ENCODE measurements at places on chromosomes 7 and 10.

DNA sequence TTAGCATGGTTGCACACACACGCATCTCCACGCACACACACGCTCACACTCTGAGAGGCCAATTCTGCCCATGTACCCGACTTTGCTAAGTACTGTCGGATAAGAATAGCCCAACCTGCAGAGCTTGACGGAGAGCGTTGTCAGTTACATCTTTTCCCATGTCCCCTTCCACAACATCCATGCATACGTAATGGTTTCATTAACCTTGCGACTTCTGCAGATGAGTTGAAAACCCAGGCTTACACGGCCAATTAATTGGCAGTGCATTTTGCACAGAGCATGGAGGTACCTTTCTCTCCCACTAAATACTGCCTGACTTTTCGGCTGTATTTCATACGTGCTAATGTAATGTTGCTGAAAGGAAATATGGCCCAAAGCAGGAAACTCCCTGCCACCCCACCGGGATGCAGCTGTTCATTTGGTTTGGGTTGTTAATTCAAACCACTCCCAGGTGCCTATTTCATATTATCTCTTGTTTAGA, 291.2 kb upstream of the HABP2 start:
- DNase-seq, result no peak

GRCh38 chr7:42790196-42790595, 121.7 kb downstream of the C7orf25 start:
- no peak for DNase-seq

GRCh38 chr10:97687785-97688781, 1.0 kb upstream of the AVPI1 start:
- peak; percentile 6 for DNase-seq

- DNase-seq, result no peak
These were observed 177.1 kb upstream of the TRIM24 start for GRCh38 chr7:138282997-138283396.

DNA sequence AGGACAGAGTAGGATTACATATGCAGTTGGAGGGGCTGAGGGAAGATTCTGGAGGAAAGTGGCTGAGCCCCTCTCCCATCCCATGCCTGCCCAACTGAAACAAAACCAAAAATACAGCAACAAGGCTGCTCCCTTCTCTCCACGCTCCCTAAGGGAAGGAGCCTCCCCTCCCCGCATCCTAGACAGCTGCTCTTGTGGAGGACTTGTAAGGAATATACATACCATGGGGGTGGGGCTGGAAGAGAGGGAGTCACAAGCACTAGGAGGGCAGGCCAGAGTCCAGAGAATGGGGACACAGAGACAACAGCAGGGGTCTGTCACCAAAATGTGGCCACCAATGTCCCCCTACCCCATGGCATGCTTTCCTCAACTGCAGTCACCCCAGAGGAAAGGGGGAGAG, 13.2 kb downstream of the LDB1 start:
- no peak for DNase-seq

- no peak for DNase-seq
These were observed 270.7 kb downstream of the SEMA3D start for GRCh38 chr7:84916161-84916560.

DNA sequence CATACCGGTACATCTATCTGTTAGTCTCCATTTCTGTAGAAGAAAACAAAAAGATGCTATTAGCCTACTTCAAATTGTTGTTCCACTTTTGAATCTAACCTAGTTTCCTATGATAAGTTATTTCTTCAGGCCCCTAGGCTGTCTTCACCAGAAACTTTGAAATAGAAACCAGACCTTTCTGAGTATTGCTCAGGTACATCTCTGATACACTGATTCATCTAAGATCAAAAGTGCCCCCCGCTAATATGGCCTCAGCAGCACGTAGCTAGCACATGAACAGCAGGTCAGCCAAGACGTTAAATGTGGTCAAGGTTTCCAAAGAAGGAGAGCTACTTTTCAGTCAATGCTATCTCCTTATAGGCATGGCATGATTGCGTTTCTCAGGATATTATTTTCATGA, 23.6 kb downstream of the CTAGE6 start:
- no peak for DNase-seq

- DNase-seq, result no peak
These were observed 35.5 kb downstream of the PPP1R3C start for GRCh38 chr10:91597197-91597881.

DNA sequence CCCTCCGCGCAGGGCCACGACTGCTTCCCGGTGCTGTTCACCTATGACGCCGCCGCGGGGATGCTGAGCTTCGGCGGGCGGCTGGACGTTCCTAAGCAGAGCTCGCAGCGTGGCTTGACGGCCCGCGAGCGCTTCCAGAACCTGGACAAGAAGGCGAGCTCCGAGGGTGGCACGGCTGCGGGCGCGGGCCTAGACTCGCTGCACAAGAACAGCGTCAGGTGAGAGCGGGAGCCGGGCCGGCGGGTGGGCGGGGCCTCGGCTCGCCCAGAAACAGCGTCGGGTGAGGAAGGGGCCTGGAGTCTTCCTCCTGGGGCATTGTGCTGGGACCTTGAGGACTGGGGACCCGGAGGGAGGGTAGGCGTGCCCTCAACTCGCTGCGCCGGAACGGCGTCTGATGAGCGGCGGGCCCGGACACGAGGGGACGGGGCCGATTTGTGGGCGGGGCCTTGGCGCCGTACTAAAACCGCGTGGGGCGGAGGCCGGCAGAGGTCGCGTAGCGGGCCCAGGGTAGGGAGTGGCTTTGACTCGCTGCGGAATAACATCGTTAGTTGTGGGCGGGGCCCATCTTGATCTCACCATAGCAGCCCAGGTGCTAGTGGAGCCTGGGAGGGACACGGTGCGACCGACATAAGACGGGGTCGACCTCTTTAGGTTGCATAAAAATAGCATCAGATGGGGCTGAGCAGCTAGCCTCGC, 15.6 kb downstream of the PDAP1 start:
- no peak for DNase-seq

GRCh38 chr7:50227726-50228125, 76.8 kb upstream of the IKZF1 start:
- DNase-seq, result peak; percentile 50

DNA sequence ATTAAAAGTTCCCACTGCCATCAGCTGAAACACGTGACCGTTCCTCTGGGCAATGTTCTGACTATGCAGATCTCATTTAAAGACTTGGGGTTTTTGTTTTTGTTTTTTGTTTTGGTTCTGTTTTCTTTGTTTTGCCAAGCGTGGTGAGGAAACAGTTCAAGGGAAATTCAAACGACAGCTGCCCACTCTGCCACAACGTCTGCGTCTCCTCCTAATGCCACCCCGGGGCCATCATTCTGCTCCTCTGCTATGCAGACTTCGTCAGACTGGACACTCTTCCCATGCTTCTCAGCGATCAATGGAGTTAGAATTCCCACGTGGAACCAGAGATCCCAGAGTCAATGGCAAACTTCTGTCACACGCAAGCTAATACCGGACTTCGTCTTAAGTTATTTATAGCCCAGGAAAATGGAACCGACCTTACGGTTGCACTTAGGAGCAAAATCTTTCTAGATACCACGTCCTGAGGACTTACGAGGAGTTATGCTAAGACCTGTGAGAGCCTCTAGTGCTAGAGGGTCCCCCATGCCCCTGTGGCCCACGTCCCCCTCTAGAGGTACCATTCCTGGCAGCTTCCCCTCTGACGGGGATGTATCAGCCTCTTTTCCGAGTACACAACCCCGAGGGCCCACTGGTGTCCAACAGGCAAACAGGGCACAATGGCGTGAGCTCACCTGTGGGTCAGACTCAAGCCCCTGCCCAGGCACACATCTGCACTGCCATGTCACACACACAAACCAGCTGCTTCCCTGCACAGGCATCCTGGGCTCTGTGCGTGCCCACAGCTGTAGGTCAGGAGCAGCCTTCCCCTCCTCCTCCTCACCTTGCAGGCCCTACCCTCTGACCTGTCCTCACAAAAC, 24.4 kb downstream of the EBF3 start:
- no peak for DNase-seq

DNA sequence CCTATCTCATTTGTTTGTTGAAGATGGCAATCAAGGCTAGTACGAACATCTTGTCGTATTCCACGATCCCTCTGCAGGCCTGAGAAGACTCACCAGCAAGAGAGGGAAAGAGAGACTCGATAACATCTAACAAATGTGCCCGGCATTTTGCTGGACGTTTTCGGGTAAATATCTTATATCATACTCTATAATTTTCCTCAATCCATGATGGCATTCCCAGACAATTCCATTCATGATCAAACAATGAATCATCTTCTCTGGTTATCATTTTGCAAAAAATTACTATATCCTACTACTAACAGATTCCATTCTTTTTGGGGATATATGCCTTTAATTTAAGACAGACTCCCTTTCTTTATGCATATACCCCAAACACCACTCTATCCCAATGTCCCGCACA, 118.1 kb downstream of the TYW1B start:
- DNase-seq, result no peak

- no peak for DNase-seq
These were observed 20.1 kb downstream of the NOLC1 start for GRCh38 chr10:102172288-102172687.

GRCh38 chr10:10584161-10584560, 433.5 kb upstream of the CELF2 start:
- DNase-seq, result no peak

- DNase-seq, result no peak
These were observed 103.8 kb downstream of the HTR5A start for GRCh38 chr7:155173905-155174304.

DNA sequence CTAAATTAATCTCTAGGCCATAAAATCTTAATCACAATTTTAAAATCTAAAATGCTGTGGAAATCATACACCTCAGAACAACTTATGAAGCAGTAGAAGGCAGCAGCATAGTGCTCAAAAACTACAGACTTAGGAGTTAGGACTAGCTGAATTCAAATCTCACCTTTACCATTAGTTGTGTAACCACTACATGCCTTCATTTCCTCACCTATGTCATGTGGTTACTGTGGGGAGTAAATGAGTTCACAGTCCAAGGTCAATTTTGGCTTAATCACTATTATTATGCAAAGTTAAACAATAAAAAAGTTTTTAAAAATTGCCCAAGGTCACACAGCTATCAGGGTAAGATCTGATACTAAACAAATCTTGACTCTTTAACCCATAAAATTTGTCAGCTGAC, 37.0 kb downstream of the SNX13 start:
- no peak for DNase-seq

- no peak for DNase-seq
These were observed 224.9 kb upstream of the TMEM229A start for GRCh38 chr7:124257638-124258308.

- DNase-seq, result no peak
These were observed 28.5 kb downstream of the CHCHD3 start for GRCh38 chr7:133053321-133053891.

DNA sequence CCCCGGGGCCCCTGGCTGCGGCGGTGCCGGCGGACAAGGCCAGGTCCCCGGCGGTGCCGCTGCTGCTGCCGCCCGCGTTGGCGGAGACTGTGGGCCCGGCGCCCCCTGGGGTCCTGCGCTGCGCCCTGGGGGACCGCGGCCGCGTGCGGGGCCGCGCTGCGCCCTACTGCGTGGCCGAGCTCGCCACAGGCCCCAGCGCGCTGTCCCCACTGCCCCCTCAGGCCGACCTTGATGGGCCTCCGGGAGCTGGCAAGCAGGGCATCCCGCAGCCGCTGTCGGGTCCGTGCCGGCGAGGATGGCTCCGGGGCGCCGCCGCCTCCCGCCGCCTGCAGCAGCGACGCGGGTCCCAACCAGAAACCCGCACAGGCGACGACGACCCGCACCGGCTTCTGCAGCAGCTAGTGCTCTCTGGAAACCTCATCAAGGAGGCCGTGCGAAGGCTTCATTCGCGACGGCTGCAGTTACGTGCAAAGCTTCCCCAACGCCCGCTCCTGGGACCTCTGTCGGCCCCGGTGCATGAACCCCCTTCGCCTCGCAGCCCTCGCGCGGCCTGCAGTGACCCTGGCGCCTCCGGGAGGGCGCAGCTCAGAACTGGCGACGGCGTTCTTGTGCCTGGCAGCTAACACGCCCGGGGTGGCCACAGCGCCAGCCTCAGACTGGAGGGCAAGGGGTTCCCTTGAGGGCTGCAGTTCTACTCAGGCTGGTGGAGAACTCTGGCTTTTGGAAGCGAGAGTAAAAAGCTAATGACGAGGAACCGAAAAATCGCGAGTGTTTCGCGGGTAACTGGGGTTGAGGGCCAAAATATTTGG, 804 bp downstream of the FRAT1 start:
- DNase-seq, result peak; percentile 82

- DNase-seq, result no peak
These were observed 256.6 kb upstream of the GLI3 start for GRCh38 chr7:42493436-42494198.

DNA sequence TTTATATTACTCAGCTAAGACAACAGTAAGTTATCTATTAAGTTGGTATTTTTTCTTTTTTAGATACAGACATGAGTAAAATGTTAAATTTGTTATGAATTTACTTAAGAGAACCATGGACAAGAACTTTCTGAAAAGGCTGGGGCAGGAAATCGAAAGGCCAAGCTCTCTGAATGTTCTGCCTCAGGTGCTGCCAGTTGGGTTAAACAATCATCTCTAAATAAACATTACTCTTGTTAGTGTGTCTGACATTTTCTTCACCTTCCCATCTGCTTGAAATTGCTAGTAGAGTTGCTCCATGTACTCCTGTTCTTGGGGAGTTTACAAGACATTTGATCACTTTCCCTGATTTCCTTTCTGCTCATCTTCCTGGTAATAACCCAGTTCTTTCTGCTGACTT, 87.5 kb downstream of the ANKRD7 start:
- DNase-seq, result no peak

- DNase-seq, result no peak
These were observed 28.3 kb downstream of the ABCB4 start for GRCh38 chr7:87447116-87447635.

GRCh38 chr7:41795276-41795833, 92.5 kb upstream of the INHBA start:
- DNase-seq, result no peak

- no peak for DNase-seq
These were observed 77.9 kb upstream of the GTF2IRD1 start for GRCh38 chr7:74375726-74376220.

GRCh38 chr7:332020-332517, 42.1 kb downstream of the FOXL3 start:
- DNase-seq, result no peak

DNA sequence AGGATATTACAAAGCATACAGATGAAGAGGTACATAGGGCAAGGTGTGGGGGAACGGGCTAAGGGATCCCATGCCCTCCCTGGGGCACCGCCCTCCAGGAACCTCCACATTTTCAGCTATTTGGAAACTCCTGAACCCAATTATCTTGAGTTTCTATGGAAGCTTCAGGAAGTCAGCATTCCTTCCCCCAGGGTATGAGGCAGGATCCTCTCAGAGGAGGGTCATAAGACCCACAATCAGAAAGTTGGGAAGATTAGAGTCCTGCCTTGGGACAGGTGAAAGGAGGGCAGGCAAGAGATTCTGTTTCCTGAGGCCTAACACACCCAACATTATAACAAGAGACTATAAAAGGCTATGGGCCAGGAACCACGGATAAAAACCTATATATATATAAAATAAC, 98.0 kb downstream of the RALA start:
- DNase-seq, result no peak

GRCh38 chr7:149291036-149291780, 29.2 kb downstream of the ZNF783 start:
- DNase-seq, result no peak
